GM20000 (cell line): ENCODE measurements at places on chromosomes 6 and 20.

DNA sequence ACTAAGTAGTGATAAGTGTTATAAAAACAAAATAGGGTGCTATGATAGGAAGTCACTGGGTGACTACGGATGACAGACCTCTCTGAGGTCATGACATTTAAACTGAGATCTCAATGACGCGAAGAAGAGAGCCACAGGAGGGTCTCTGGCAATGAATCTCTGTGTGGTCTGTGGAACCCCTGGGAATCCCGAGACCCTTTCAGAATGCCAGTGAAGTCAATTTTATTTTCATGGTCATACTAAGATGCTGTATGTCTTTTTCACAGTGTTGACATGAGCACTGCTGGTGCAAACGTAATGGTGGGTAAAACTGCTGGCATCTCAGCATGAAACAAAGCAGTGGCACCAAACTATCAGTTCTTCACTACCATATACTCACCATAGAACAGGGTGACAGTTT, 155.0 kb downstream of the GJA10 start:
- DNase-seq = no peak

DNA sequence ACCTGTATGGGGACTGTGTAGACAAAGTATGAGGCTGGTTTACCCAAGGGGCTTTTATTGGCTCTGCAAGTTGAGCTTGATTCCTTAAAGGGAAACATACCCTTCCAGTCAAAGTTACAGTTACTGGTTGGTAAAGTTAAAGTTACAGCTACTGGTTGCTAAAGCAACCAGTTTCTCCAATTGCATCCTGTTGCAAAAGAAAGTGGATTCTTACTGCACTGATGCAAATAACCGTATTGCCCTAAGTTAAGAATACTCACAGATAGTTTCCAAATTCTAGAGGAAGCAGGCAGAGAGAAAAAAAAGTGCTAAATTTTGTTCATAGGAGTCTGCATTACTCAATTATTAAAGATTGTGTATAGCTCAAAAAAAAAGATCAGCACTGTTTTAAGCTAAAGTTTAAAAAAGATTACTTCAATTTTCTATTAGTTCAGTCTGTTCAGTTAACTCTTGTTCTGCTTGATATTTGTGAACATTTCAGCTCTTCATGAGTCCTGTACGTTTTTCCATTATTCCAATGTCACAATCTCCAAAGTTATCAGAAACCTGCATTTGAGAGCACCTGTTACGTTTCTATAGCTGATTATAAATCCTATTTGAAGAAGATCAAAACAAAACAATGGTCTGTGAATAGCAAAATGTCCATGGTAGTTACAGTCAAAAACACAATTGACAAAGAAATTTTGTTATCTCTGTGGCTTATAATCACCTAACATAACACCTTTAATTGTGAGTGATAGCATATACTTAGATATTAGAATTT, 8.6 kb upstream of the IL22RA2 start:
- DNase-seq = no peak

- no peak for DNase-seq
These were observed 50.1 kb downstream of the CTCFL start for GRCh38 chr20:57474816-57475215.

GRCh38 chr6:118764766-118765165, 113.4 kb upstream of the CEP85L start:
- no peak for DNase-seq

GRCh38 chr20:38196592-38196991, 31.5 kb upstream of the TGM2 start:
- no peak for DNase-seq

DNA sequence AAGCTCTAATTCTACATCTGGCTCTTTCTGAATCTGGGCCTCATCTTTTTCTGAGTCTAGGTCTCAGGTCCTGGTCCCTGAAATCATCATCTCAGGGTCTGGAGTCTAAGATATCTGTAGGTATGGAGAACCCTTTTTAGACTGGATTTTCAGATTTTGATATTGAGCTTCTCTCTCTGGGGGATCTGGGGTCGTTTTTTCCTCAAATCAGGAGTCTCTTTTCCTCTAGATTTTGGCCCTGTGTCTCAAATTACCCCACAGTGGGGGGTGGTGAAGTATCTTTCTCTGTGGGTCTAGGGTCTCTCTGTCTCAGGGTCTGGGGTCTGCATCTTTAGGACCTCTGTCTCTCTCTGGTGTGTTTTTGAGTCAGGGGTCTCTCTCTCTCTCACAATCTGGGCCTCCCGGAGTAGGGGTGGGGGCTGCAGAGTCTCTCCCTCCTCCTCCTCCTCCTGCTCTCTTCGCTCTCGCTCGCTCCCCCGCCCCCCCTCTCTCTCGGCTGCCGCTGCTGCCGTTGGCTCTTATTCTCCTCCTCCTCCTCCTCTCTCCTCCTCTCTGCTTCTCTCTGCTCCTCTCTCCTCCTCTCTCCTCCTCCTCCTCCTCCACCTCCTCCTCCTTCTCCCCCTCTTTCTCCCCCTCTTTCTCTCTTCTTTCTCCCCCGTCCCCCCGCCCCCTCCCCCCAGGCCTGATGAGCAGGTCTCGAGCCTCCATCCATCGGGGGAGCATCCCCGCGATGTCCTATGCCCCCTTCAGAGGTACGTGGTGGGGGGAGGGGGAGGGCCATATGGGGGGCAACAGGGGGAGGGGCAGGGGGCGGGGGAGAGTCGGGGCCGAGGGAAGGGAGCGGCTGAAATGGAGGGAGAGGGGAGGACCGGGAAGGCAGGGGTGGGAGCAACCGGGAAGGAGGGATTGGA, at the start of gene SYNGAP1:
SYNGAP1 (plus strand) TSS at position 486 of the 911 bp plus-strand sequence; CDS start at position 686, 200 bp downstream.
- DNase-seq = no peak
